SJCRH30 (cell line): ENCODE measurements at places on chromosomes 2 and 18. TPM values are rescaled to one million over a fixed set of nuclear protein-coding genes. Genes with fewer than 3 reads are reported as not detected.

The FABP1 gene
- total RNA-seq, result 0.32 TPM in 1 of 2 replicates, not detected in the other

DNA sequence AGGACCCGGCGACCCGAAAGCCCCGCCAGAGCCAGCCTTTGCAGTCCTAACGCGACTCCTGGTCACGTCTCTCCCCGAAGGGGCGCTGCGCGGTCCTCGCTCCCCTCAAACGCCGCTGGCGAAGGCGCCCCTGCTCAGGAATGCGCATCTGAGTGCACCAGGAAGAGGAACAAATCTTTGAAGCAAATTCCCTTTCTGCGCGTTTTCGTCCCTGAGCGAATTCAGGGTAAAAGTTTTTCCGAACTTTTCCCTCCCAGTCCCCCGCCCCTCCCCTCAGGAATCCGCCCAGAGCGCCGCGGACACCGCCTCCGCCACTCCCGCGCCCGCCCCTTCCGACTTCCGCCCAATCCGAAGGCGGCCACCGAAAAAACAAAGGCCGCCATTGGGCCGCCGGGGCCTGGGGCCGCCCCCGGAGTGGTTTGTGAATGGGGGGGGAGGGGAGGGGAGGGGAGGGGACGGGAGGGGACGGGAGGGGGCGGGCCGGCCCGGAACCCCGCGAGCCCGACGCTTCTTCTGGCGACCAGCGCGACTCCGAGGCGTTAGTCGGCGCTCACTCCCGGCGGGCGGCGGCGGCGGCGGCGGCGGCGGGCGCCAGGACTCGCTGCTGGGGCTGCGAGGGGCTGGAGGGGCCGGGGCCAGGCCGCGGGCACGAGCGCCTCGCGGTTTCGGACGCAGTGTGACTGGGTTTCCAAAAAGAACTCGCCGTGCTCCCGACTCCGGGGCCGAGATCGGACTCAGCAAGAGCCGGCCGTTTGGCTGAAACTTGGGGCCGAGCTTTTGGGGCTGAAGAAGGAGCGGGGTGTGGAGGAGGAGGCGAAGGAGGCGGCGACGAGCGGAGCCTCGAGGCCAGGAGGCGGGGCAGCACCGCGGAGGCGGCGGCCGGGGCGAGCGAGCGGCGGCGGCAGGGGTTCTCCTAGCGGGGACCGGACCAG lies at the start of gene FZD7:
FZD7 (plus strand) TSS at position 539 of the 932 bp plus-strand sequence. CDS start 793 bp downstream, outside the sequence.
- peak; percentile 90 for DNase-seq

DNA sequence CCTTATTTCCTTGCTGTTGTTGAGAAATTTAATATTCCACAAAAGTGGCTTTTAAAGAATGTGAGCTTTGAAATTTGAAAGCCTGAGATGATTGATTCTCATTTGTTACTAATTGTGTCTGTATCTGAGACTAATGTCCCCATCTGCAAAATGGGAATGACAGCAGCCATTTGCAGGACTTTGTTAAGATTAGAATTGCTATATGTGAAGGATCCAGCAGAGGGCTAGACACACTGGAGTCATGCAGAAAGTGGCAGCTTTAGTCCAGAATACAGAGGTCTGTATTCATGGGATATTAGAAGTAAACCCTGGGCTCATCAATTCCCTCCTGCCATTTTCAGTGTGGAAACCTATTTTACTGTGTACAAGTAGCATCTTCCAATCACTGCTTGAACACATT lies 296.5 kb upstream of the GYPC start:
- no peak for DNase-seq

DNA sequence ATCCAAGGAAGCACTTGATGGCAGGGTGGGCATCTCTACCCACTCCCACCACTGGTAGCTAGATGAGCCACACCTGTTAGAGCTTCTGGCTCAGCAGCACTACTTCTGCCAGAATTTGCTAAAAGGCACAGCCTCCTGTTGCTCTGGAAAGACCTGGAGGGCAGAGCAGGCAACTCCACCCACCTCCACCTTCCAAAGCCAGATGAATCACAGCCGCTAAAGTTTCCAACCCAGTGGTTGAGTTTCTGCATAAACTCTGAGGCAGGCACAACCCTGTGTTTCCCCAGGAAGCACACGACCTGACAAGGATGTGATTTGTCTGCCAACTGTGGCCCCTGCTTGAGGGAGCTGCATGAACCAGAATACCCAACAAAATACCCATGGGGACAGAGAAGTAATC lies 111.6 kb upstream of the GCFC2 start:
- DNase-seq, result no peak

GRCh38 chr2:69830045-69830905 lies 815 bp downstream of the GMCL1 start:
- DNase-seq, result peak; percentile 51

The REG3A gene
- total RNA-seq, result not detected in 2 replicates

- no peak for DNase-seq
These were observed 77.8 kb downstream of the NCKAP5 start for GRCh38 chr2:133490411-133490980.

DNA sequence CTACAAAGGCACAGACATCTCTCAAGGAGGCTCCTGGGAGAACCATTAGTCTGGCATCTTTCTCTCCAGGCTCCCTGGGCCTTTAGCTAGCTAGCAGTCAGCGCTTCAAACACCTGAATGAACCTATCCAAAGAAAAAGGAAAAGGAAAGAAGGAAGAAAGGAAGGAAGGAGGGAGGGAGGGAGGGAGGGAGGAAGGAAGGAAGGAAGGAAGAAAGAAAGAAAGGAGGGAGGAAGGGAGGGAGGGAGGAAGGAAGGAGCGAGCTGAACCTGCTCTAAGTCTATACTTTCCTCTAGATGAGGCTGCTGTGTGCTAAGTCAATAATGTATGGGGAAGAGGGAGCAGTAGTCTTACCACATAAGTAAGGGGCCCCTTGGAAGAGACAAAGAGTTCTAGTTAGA lies 5.1 kb upstream of the BCL11A start:
- DNase-seq, result no peak

- peak; percentile 56 for DNase-seq
These were observed 667 bp downstream of the SP9 start for GRCh38 chr2:174335254-174335987.

- no peak for DNase-seq
These were observed 24.5 kb downstream of the DYNC2LI1 start for GRCh38 chr2:43798300-43798699.

The LYG2 gene
- 0.30 and 0.36 TPM in 2 replicates for total RNA-seq

GRCh38 chr2:225494100-225494459 lies 94.6 kb downstream of the NYAP2 start:
- DNase-seq, result no peak

DNA sequence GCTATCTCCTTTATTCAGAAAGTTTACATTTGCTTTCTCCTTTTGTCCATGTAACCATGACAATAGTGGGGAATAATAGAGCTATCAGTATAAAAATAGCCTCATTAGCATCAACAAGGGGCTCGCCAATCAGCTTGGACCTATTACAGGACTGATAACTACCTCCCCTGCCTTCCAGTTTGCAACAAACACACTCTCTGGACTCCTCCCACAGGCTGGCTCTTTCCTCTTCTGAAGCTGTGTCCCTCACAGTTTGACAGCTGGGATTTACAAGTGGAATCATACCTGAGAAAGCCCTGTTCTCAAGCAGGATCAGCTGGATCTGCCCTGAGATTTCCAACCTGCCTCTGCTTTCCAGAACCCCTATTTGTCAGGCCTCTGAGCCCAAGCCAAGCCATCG lies 162.5 kb downstream of the GRB14 start:
- no peak for DNase-seq

The MATN3 gene
- total RNA-seq, result 0.15 and 0.40 TPM in 2 replicates

The SH3RF3 gene
- 0.28 and 0.30 TPM in 2 replicates for total RNA-seq

DNA sequence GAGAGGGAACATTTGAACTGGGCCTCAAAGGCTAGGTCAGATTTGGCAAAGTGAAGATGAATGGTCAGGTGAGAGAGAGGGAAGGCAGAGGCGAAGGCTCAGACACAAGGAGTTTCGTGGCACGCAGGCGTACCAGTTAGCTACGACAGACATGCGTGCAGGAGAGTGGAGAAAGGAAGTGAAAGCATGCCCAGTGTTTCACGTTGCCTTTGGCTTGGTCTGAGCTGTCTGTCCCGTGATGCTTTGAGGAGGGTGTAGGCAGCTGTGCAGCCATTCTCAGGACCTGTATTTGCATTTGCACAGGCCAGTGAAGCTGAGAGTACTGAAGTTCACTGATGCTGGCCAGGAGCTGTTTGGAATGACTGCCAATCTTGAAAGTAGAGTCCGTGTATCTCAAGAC lies 69.5 kb downstream of the HNRNPLL start:
- DNase-seq, result no peak

The ADD2 gene
- total RNA-seq, result 0.08 and 0.13 TPM in 2 replicates

DNA sequence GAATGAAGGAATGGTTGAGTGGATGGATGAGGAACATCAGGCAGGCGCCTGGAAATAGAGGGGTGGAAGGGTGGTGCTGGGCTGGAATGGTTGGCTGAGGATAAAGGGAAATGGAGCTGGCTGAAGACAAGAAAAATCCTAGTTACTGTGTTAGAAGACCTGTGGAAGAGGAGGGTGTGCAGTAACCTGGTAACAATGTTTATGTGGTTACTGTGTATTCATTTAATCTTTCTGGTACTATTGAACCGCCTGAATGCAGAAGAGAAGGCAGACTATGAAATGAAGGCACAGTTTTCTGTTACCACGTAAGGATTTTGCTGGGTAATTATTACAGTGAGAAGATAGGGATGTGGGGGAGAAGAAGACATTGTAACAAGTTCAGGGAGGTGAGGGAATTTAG lies 110.3 kb upstream of the MGAT5 start:
- no peak for DNase-seq

GRCh38 chr2:233053928-233054784 lies 6.0 kb upstream of the INPP5D start:
- DNase-seq, result peak; percentile 73

The CCL20 gene
- total RNA-seq, result 4.2 and 4.3 TPM in 2 replicates

DNA sequence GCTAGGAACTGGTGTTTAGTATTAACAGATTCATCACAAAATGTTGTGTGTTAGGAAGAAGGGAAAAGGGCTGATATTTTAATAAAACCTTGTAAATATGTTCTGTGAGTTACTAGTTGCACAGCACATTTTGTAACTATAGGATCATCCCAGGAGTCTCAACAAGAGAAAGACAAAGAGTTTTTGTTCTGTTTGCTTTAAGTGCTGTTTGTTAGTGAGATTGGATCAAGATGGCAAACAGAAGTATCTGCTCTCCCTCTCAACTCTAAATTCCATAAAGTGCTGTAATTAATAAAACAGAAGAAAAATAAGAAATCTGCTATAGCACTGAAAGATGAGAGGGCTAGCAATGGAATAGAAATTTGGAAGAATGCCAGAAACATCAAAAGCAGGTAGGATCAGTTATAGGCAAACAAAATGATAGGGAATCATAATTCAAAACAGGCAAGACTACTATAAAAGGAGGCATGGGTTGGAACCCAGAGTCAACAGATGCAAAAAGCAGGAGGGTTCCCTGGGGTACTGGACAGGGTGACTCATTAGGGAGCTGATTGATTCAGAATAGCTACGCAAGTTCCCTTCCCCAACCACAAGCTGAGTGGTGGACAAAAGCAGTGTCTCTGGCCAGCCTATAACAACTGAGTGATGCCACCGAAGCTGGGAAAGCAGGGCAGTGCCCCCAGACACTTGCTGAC lies 75.8 kb downstream of the DYNC1I2 start:
- DNase-seq, result no peak

GRCh38 chr2:188403676-188404075 lies 112.0 kb downstream of the GULP1 start:
- no peak for DNase-seq

- no peak for DNase-seq
These were observed 58.5 kb upstream of the KCNJ3 start for GRCh38 chr2:154640000-154640399.

GRCh38 chr2:112065486-112065885 lies 10.4 kb downstream of the TMEM87B start:
- peak; percentile 12 for DNase-seq

The CRACDL gene
- not detected in 2 replicates for total RNA-seq

DNA sequence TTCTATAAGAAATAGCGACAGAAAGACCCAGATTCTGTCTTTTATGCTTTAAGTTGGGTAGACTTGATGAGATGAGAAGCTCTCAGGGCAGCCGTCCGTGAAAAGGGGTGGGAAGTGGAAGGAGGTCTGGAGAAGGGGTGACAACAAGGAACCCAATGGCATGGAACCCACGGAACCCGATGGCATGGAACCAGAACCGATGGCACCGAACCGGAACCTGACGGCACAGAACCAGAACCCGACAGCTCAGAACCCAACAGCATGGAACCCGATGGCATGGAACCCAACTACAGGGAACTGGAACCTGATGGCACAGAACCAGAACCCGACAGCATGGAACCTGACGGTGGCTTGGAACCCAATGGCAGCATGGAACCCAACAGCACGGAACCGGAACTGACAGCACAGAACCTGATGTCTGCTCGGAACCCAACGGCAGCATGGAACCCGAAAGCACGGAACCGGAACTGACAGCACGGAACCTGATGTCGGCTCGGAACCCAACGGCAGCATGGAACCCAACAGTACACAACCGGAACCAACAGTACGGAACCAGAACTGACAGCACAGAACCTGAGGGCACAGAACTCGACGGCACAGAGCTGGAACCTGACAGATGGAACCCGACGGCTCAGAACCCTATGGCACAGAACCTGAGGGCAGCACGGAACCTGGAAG lies 155.2 kb downstream of the TMEM18 start:
- DNase-seq, result no peak

DNA sequence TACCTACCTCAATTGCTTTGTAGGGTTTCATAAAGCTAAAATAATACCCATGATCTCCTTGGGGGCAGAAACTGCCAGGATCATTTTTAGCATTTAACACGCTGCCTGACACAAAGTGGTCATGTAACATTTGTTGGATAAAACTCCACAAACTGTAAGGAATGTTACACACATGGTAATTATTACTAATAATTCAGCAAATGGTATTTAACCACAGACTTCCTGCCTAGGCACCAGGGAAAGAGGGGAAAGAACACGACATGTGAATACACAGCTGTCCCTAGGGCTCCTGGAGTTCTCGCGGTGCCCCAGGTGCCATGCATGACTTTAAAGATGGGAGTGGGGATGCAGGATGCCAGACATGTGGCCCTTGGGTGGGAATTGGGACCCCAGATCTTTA lies 43.5 kb downstream of the ASAP2 start:
- peak; percentile 40 for DNase-seq

The SULT1C4 gene
- 1.6 and 2.4 TPM in 2 replicates for total RNA-seq

DNA sequence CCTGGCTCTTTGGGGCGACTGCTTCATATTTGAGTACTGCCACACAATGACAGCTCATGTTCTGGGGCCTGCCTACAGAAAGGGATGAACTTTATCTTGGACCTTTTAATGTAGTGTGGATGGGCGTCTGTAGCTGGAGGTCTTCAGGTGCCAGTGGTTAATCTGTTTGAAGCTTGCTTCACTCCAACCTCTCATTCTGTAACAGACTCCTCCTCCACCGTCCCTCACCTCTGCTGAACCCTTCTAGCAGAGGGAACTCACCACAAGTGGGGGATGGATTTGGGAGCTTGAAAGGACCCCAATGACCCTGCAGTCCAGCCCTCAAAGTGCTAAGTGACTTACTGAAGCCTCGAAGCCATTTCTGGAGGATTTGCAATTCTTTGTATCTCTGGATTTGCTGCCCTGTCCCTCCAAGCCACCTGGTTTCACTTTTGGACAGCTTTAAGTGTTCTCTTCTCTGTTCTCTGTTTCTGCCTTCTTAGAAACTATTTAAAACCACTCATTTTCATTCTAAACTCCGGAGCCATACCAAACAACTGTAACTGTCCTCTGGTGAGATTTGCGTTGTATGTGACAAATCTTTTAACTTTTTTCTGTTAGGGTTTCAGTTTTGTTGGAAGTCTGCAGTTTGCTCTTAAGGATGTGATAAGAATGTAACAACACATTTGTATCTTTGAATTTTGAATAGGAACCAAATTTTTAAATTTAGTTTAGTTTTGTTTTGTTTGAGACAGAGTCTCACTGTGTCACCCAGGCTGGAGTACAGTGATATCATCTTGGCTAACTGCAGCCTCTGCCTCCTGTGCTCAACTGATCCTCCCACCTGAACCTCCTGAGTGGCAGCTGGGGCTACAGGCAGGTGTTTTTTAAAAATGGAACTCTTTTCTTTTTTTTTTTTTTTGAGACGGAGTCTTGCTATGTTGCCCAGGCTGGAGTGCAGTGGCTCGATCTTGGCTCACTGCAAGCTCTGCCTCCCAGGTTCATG lies 37.0 kb upstream of the CASP8 start:
- no peak for DNase-seq
